COLO829 (cell line): ENCODE measurements at places on chromosomes 2 and 18.

DNA sequence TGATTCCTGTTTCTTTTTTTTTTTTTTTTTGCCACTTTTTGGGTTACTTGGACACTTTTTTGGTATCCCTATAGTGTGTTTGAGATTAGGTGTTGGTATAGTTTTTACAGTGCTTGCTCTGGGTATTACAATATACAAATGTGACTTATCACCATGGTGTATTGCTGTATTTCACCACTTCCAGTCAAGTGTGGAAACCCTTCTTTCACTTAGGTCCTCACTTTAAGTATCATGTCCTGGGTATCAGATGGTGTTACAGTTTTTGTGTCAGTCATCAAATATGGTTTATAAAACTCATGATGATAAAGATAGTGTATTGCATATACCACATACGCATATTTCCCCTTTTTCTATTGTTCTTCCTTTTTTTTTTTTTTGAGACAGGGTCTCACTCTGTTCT is 1.8 kb downstream of the ATP9B start:
- no peak for DNase-seq

- no peak for DNase-seq
Observed at GRCh38 chr2:188902901-188903491, 71.2 kb upstream of the COL3A1 start.

DNA sequence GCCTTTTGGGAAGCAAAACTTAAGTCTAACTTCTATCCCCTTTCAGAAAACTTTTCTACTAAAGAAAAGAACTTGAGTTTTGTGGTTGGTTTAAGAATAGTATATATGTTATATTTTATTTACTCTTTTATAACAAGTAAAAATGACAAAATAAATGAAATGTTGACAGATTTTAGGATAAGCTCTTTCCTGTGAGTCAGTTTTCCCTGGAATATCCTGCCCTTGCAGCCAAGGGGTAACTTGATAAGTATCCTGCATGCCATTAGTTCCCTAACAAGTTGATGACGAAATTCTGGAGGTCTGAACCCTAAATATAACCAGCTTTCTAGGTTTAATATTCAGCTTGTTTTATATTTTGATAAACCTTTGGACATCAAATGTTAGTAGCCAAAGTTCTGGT is 7.3 kb upstream of the HTR2B start:
- no peak for DNase-seq

GRCh38 chr2:69561101-69561500 is 82.4 kb downstream of the AAK1 start:
- DNase-seq = no peak

GRCh38 chr2:134934150-134934549 is 15.5 kb downstream of the CCNT2 start:
- DNase-seq = no peak

DNA sequence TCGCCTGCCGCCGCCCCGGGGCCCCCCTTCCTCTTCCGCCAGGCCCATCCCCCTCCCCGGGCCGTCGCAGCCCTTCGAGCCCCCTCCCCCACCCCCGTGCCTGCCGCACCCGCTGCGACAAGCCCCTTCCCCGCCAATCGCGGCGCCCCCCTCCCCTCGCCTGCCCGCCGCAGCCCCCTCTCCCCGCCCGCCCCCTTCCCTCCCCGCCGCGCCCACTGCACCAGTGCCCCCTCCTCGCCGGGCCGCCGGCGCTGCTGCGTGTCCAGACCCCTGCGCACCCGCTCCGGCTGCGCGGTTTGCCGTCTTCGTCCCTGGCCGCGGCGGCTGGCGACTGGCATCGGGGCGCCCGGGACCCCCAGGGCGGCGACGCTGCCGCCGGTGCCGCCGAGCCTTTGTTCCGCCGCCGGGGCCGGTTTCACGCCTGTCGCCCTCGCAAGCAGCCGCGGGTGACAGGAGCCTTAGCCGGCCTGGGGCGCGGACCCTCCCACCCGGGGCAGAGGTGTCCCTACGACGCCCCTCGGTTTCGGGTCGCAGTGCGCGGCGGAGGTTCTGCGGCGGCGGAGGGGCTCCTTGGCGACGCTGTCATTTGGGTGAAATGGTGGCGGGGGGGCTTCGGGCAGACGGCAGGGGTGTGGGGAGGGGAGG is 18.1 kb downstream of the GPC1 start:
- DNase-seq = no peak

GRCh38 chr2:62410926-62411456 is 95.0 kb downstream of the TMEM17 start:
- peak; percentile 51 for DNase-seq

DNA sequence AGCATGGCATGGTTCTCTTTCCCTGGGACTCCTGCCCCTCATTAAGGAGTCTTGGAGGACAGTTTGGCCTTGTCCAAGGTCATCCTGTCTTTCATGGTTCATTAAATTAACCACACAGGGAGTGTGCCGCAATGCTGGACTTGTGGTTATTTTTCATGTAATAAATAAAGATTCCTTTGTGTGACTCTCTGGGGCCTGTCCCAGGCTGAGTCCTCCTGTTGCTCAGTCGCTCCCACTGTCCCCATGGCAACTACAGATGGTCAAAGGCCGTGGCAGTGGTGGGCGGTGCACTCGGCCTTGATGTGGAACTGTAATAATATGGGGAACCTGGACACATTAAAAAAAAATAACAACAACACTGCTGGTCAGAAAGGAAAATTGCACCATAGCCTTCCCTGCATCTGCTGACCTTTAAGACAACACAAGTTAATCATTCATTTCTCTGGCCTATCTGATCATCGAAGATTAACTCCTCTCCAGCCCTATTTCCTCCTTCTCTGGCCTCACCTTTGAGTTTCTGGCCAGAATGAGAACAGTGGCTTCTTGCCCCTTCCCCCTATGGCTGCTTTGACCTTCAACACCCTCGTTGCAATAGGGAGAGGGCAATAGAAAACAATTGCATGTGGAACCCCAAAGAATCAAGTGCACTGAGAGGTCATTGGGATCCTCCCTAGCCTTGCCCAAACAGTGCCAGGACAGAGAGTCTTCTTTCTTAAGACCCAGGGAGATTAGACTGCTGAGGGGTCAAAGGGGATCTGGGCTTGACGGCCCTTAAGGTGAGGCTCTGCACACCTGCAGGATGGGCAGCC is 44.7 kb downstream of the PSD4 start:
- peak; percentile 97 for DNase-seq

GRCh38 chr2:151326554-151326953 is 30.8 kb upstream of the TNFAIP6 start:
- no peak for DNase-seq

DNA sequence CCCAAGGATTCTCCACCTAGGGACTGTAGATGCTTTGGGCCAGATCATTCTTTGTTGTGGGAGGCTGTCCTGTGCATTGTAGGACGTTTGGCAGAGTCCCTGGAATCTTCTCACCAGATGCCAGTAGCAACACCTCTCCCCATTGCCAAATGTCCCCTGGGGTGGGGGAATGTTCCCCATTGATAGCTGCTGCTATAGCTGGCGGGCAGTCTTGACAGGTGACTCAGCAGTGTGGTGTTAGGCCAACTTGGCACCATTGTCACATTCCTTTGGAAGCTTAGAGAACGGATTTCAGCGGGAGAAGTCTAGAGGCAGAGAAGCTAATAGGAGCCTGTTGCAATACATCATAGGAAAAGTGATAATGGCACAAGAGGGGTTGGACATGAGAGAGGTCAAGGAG is 495.7 kb upstream of the SMIM21 start:
- no peak for DNase-seq

GRCh38 chr2:166803373-166804000 is 84.8 kb upstream of the XIRP2 start:
- no peak for DNase-seq

- no peak for DNase-seq
Observed at GRCh38 chr2:132462236-132462635, 45.6 kb downstream of the GPR39 start.

- DNase-seq = no peak
Observed at GRCh38 chr18:25181581-25181980, 170.4 kb downstream of the ZNF521 start.

DNA sequence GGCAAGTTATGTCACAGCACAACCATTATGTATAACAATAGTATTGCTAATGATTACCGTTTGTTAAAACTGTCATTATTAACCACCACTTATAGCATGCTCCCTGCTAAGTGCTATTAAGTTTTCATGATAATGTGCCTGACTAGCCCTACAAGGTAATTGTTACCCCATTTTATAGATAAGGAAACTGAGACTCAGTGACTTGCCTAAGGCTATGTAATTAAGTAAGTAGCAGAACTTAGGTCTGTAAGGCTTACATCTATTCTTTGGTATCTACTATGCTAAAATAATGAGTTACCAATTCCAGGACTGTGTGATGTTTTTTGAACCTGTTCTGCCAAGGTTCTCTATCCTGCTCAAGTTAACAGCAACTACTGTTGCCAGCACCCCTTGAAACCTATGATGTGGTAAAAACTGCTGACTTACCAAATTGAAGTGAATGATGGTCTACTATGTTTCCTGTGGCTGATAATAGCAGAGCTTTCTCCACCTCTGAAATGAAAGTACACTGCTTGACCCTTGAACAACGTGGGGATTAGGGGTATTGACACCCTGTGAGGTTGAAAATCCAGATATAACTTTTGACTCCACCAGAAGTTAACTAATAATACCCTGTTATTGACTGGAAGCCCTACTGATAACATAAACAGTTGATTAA is 18.2 kb downstream of the ACVR2A start:
- DNase-seq = no peak

GRCh38 chr2:42916324-42916723 is 123.9 kb upstream of the HAAO start:
- no peak for DNase-seq

- DNase-seq = peak; percentile 56
Observed at GRCh38 chr2:212227755-212228154, 310.8 kb downstream of the ERBB4 start.

- DNase-seq = no peak
Observed at GRCh38 chr2:85505551-85506238, 33.3 kb upstream of the MAT2A start.

GRCh38 chr18:27378431-27379095 is 193.5 kb upstream of the CHST9 start:
- peak; percentile 70 for DNase-seq

DNA sequence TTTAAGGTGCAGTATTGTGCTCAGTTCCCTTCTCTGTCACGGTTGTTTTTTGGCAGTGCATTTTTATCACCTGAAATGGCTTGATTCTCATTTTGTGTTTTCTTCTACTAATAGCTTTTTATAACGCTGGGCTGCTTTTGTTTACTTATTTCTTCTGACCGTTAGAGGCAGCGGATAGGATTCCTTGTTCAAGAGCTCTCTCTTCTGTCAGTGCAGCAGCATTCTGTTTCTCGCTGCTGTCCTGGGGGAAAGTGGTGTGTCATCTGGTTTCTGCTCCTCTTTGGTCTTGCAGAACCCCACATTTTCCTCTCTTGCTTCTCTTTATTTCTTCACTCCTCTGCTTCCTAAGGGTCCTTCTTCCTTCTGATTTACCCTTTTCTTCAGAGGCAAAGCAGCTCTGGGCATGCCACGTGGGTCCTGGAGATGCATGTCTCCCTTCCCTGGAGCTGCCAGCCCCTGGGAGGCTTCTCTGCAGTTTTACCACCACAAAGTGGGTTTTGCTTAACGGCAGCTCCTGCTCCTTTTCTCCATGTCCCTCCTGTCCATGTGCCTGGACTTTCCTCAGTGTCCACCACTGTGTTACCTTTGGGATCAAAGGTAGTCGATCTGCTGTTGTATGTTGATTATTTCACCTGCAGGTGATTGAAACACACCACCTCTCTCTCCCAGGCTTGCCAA is 47.3 kb upstream of the SNTG2 start:
- DNase-seq = no peak

GRCh38 chr2:3678212-3678611 is 20.2 kb downstream of the ALLC start:
- no peak for DNase-seq

GRCh38 chr2:181573140-181573736 is 83.7 kb downstream of the CERKL start:
- peak; percentile 34 for DNase-seq

DNA sequence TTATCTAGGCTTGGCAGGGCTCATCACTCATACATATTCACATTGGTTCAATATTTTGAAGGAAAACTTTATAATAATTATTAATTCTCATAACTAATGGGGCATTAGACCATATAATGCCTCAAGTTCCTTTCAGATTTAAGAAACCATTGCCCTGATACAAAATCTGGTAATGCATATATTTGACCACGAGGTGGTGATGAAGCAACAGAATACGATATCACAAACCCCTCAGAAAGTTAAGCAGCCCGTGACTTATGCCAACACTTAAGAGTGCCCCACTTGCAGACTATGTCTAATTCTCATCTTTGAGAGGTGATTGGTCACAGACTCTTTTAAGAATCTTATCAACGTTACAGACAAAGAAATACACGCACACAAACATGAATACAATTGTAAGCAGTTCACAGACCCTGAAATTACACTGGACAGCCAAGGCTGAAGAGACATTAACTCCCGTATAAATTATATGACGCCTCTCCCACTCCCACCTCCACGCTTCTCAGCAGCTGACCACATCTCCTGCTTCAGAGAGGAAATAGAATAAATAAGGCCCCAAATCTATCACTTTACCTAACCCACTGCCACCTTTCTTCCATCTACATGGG is 20.7 kb upstream of the DNAH6 start:
- no peak for DNase-seq

DNA sequence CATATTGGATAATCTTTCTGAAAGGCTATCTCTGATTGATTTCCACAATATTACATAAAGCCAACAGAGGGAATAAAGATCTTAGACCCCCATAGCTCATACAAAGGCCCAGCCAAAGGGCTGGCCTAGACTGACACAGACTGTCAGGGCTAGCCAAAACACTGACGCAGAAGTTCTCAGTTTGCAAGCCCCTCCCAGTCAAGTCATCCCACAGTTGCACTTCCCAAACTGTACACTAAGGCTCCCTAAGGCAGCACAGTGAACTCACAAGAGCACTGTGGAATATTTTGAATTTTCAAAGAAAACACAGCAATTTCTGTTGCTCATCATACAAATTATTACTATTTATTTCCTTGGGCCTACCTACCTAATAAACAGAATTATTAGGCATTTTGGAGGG is 244.9 kb downstream of the SP3 start:
- no peak for DNase-seq

- DNase-seq = no peak
Observed at GRCh38 chr2:172437419-172438341, 10.3 kb downstream of the ITGA6 start.

DNA sequence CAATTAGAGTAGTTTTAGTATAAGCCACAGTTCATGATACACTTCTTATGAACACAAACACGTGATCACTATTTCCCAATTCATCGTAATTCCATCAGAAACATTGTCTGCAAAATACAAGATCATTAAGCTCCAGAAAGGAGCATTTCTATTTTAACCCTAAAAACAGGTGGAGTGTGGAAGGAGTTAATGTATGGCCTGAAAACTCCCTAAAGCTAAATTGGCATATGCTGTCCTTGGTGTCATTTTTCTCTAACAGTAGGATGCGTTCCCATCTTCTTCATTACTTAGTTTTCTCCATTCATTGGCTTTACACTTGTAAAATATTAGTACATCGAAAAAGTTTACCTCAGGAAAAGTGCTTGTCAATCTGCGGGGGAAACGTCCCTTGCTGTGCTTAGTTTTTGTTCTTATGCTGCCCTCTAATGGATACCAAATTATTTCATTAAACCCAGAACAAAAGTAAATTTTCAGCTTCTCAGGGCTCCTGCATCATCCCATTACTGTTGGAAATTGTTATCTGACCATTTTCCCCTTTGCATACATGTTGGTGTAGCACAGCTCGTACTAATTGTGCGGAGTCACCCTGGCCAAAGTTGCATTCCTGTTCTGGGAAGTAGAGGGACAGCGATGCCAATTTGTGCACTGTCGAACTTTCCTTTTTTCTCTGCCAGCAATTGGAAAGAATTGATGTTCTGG is 153.4 kb downstream of the GPD2 start:
- peak; percentile 47 for DNase-seq

- no peak for DNase-seq
Observed at GRCh38 chr2:75074708-75075107, 116.3 kb downstream of the POLE4 start.
